ENCODE measurements at places on chromosomes 5 and 9.

DNA sequence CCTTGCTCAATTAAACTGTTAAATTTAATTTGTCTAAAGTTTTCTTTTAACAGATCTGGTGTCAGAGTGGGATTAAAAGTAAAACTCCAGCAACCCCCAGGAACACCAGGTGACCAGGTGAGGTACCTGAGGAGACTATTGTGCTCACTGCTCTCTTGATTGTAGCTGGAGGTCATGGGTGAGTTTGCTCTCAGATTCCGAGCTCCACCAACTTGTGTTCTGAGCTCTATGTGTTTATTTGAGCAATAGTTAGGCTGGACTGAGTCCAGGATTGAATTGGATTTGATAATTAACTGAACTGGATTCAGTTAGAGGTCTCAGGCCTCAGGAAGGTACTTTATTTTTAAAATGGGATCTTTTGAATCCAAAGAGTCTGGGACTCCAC, 17.9 kb upstream of the SCGB3A2 start:
- no peak for DNase-seq

DNA sequence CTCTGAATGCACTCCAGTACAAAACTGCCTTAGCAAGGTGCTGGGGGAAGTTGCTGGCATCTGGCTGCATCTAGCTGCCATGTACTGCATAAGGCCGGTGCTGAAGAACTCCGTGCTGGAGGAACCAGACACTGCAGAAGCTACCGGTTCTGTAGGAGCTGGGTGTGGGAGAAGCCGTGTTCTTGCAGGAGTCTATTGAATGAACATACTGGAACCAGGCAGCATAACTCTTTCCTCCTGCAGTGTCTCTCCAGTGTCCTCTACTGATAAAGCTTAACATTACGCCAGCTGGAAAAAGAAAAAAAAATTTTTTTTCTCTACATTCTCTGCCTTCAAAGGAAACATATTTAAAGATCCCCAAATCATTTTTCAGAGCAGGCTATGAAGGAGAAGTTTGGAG, 38.5 kb downstream of the VPS13A start:
- no peak for DNase-seq

DNA sequence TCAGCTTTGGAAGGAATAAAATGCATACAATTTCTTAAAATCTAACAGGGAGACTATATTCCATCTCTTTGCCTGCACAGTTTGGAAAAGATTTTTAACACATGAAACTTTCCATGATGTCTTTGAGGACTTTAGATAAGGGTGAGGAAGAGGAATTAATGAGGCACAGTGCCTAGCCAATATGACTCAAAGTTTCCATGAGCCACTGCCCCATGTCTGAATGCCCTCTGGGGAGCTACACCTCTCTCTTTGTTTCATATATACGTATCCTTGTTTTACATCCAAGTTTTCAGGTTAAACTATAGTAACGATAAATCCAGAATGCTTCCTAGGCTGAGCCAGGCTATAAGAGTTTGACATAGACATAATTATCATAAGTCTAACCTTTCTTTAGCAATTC, 349.3 kb upstream of the TLE4 start:
- no peak for DNase-seq

DNA sequence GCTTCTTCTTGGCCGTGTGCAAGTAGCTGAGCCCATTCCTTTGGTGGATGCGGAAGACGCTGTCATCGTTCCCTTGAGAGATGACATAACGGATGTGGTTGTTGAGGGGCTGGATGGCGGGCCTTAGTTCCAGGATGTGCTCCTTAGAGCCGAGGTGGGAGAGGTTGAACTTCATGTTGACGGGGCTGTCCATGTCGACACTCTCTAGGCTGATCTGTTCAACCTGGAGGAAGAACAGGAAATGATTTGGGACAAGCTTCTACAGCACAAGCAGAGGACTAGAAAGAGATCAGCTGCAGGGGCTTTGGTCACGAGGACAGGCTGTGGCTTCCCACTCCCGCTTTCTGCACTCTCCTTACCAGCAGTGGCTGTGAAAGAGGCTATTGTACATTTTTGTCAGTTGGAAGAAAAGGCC, 176.0 kb downstream of the SLC12A2 start:
- DNase-seq: no peak

DNA sequence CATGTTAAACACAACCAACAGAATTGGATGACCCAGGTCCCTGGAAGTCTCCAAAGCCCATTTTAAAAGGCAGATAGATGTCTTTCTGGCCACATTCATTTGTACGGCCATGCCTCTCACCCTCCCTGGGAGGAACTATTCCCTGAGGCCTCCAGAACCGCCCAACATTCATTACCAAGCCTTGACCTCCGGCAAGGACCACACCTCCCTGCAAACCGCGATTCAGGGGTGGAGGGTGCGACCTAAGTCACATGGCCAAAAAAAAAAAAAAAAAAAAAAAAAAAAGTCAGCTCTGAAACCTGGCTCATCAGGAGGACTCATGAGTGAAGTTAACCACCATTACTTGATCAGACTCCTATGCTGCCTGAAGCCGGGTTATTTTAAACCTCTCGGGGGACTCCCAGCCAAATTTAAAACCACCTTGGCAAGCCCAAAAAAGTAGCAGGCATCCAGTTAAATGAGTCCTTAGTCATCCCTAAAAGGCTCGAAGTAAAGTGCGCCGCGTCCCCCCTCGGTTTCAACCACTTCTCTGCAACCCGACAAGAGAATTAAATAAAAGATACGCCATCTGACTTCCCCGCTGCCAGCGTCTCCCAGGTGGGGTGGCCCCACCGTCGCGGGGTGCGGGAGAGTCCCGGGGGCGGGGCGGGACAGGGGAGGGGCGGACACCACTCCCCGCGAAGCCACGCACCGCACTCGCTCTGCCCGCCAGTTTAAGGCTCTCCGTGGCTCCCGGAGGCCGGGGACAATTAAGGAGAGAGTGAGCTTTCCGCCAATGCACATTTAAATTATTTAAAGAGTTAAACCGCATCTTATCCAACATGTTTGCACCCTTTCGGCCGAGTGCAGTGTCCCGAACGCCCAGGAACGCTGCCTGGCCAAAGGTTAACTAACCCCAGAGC, 2.3 kb downstream of the KLF9 start:
- DNase-seq: peak; percentile 58

GRCh38 chr9:132585954-132586829, 3.8 kb downstream of the BARHL1 start:
- no peak for DNase-seq

DNA sequence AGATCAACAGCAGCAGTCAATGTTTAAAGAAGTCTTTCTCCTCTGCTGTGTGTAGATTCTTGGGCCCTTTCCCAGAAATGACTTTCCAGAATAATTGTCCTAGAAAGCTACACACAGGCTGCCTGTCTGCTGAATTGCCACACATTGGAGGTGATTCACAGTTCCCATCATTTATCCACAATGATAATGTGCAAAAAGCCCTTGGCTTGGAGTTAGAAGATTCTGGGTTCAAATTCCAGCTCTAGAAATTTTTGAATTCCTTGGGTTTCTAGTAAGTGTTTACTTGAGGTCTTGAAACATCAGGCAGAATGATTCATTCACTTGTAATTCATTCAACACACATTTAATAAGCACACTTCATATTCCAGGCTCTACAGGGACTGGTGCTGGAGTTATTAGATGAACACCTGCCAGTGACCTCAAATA, 28.6 kb upstream of the EPB41L4B start:
- DNase-seq: no peak

DNA sequence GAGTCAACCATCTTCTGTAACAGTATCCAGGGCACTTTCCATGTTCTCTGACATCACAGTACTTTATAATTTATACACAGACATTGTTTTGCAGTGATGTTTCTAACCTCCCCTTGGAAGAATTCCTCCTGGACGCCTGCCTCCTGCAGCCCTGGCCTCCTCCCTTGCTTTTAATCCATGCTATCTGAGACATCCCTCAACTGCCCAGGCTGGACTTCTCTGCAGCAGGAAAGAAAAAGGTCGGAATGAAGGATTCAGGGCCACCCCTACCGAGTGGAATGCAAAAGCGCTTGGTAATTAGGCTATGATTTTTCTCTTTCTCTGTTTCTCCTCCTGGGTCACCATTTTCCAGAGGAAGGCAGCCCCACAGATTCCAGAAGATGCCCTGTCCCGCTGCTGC, 47.0 kb upstream of the SHC3 start:
- DNase-seq: no peak

GRCh38 chr5:179397516-179397915, 52.3 kb upstream of the ADAMTS2 start:
- DNase-seq: no peak

DNA sequence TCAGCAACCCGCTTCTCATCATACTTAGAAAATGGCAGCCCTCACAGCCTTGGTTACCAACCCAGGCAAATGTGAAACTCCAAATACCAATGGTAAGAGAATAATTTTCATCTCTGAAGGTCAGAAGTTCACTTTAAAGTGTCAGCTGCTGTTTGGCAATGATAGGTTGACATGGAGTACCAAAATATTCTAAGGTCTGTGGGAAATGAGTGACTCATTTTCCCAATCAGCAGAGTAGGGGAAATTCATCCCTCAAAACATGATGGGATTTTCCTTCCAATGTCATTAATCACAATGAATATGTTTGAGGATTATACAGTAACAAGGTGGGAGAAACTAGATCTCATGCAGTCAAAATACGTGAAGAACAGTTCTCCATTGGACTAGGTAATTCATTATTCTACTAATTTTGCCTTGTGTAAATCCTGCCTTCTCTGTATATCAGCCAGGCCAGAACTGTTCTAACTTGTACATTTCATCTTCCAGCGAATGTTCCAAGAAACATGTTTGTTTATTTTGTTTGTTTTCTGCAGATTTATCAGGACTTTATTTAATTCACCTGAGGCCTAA, 53.1 kb upstream of the ERBIN start:
- no peak for DNase-seq

- DNase-seq: no peak
These were observed at the start of gene NREP for GRCh38 chr5:111756581-111757354. TSS of gene NREP (minus strand) at chr5:111757194. CDS start at chr5:111755772, 1,422 bp downstream.

DNA sequence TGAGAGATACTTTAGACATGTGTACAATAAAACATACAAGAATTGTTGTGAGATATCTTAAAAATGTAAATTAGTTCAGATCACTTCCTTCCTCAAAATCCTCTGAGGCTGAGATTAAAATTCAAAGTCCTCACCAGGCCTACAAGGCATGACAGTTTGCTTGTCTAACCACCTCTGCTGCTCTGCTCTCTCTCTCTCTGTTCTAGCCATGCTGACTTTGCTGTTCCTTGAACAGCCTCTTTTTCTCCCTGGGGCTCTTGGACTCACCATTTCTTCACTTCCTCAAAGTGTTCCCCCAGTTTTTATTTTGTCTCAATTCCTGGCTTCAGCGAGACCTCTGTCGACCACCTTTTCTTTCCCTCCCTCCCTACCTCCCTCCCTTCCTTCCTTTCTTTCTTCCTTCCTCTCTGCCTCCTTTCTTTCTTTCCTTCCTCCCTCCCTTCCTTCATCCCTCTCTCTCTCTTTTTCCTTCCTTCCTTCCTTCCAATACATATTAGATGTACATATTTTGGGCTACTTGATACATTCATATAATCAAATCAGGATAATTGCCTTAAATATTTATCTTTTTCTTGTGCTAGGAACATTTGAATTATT, 27.0 kb downstream of the CATSPER3 start:
- no peak for DNase-seq

- no peak for DNase-seq
These were observed 3.9 kb downstream of the MEGF9 start for GRCh38 chr9:120710110-120710981.

- DNase-seq: no peak
These were observed 20.0 kb downstream of the CEMIP2 start for GRCh38 chr9:71748280-71748743.

DNA sequence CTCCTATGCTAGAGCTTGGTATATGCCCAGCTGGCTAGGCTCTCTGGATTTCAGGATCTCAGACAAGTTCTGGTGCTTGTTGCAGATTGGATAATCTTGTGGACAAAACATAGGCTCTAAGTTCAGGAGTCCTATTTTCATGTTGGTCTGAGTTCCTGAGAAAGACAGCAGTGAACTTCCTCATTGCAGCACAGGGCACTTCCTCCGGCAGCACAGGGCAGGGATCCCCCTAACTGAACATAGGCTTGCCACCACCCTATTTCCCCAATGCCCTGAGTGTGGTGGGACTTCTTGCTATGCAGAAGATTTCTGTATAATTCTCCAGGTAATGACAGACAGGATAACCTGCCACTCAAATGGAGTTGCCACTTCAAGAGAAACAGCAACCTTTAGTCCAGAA, 220.1 kb downstream of the PIK3R1 start:
- DNase-seq: no peak
